Type B pancreatic cell (in vitro differentiated cells): ENCODE measurements at places on chromosomes 5 and 9.

GRCh38 chr5:103424453-103425205 is 138.0 kb downstream of the NUDT12 start:
- peaks cover 27% of the 10 kb centered on the region for H3K4me1 ChIP-seq
- H3K27me3 ChIP-seq: no peaks in the 10 kb centered on the region
- no peak overlapping the region for H3K27ac ChIP-seq
- no peak overlapping the region for H3K4me3 ChIP-seq

DNA sequence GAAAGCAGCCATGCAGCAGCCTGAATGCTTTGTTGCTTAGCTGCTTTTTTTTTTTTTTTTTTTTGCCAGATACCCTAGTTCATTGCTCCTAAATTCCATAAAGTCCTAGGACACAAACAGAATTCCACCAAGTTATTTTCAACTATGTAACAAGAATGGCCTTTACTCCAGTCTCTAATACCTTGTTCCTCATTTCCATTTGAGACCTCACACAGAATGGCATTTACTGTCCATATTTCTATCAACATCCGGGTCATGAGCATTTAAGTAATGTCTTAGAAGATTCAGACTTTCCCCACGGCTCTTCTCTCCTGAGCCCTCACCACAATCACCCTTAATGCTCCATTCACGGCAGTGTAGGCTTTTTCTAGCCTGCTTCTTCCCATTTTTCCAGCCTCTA is 31.7 kb upstream of the FBXW11 start:
- no peak overlapping the region for H3K4me3 ChIP-seq
- H3K27ac ChIP-seq: no peak overlapping the region
- H3K27me3 ChIP-seq: no peaks in the 10 kb centered on the region

DNA sequence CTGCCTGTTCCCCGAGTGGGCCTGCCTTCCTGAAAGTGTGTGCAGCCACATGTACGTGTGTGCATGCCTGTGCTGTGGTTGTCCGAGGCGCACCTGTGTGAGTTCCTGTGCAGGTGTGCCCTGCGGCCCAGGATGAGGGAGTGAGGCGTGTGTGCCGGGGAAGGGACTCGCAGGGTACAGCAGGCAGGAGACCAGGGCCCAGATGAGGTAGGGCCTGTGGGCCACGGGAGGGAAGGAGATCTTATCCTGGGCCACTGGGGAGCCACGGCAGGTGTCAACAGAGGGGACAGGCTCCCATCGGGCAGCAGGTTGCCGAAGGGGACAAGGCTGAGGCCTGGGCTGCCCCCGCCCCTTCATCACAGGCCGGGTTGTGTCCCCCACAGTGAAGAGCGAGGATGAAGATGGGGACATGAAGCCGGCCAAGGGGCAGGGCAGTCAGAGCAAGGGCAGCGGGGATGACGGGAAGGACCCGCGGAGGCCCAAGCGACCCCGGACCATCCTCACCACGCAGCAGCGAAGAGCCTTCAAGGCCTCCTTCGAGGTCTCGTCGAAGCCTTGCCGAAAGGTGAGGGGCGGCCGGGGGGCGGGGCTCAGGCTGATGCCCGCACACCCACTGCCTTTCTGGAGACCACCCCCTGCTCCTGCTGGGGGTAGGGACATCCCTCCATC is 79.2 kb downstream of the LMX1B start:
- H3K27ac ChIP-seq: no peak overlapping the region
- peaks cover 13% of the 10 kb centered on the region for H3K4me1 ChIP-seq
- peaks cover 3% of the 10 kb centered on the region for H3K36me3 ChIP-seq
- no peak for DNase-seq
- no peak overlapping the region for H3K4me3 ChIP-seq

GRCh38 chr5:56175488-56175887 is 57.6 kb downstream of the ANKRD55 start:
- H3K27me3 ChIP-seq: no peaks in the 10 kb centered on the region
- H3K4me3 ChIP-seq: no peak overlapping the region
- H3K27ac ChIP-seq: no peak overlapping the region
- no peak for DNase-seq
- no peaks in the 10 kb centered on the region for H3K36me3 ChIP-seq

DNA sequence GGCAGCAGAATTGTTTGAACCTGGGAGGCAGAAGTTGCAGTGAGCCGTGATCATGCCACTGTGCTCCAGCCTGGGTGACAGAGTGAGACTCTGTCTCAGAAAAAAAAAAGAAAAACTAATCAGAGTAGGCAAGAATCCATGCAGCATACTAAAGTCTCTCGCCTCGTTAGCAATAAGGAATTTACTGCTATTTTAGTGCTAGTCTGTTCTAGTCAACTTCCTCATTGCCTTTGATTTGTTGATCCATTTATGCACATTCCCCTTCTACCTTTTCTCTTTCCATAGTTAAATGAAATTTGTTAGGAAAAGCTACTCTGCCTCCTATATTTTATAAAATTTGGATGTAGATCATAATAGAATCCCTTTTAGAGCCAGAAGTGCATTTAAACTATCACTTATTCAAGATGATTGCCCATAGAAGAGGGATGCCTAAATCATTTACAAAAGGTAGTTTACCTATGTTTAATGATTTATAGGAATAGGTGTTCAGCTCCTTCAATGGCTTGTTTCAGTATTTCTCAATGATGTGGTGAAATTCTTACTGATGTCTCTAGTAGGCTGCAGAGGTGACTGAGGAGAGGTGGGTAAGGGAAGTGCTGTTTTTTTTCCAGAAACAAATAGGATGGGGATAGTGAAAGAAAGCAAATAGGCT is 1.9 kb downstream of the LRRC19 start:
- no peak for DNase-seq
- H3K4me3 ChIP-seq: peak overlapping the region; percentile 4
- H3K36me3 ChIP-seq: no peaks in the 10 kb centered on the region
- H3K4me1 ChIP-seq: no peaks in the 10 kb centered on the region

GRCh38 chr5:55604611-55605067 is 69.9 kb upstream of the PLPP1 start:
- no peaks in the 10 kb centered on the region for H3K27me3 ChIP-seq
- DNase-seq: no peak
- H3K4me1 ChIP-seq: peaks cover 36% of the 10 kb centered on the region
- H3K27ac ChIP-seq: peak overlapping the region; percentile 10
- no peak overlapping the region for H3K4me3 ChIP-seq
- H3K36me3 ChIP-seq: no peaks in the 10 kb centered on the region
